ENCODE measurements at places on chromosomes 2 and 18.

GRCh38 chr18:63189817-63190216 is 129.8 kb downstream of the BCL2 start:
- no peak for DNase-seq

DNA sequence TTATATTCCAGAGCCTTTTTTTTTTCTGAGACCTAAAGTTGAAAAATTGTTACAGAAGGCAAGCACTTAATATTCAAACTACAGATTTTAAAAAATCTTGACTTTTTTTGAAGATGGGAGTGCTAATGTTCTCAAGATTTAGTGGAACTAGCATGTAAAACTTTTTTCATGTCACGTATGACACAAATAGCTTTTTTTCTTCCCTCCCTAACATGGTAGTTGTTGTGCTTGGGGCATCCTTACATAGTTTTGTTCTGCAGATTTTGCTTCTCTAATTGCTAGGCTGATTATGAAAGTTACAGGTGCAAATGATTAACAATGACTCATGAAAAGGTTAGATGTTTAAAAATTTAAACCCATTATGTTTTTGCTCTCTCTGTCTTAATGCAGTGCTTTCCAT is 3.0 kb downstream of the EML6 start:
- no peak for DNase-seq

GRCh38 chr18:35409911-35410310 is 32.8 kb upstream of the ZNF396 start:
- no peak for DNase-seq

GRCh38 chr2:181517685-181518301 is 60.6 kb downstream of the ITGA4 start:
- peak; percentile 19 for DNase-seq

- no peak for DNase-seq
Observed at GRCh38 chr2:177430411-177430810, 37.8 kb downstream of the AGPS start.

Measured in femur (tissue), 1 donor.